ENCODE measurements at places on chromosomes 6 and 20. TPM values are rescaled to one million over a fixed set of nuclear protein-coding genes. Genes with fewer than 3 reads are reported as not detected.

MYB gene
- 6.9 TPM for total RNA-seq

WFDC9 gene
- total RNA-seq: not detected

CLDN20 gene
- not detected for total RNA-seq

ULBP2 gene
- 5.0 TPM for total RNA-seq

CLPSL2 gene
- total RNA-seq: not detected

MMP24 gene
- total RNA-seq: 0.38 TPM

ATP6V1G2 gene
- total RNA-seq: not detected

DUSP22 gene
- total RNA-seq: 49.9 TPM

MED20 gene
- 14.7 TPM for total RNA-seq

DNA sequence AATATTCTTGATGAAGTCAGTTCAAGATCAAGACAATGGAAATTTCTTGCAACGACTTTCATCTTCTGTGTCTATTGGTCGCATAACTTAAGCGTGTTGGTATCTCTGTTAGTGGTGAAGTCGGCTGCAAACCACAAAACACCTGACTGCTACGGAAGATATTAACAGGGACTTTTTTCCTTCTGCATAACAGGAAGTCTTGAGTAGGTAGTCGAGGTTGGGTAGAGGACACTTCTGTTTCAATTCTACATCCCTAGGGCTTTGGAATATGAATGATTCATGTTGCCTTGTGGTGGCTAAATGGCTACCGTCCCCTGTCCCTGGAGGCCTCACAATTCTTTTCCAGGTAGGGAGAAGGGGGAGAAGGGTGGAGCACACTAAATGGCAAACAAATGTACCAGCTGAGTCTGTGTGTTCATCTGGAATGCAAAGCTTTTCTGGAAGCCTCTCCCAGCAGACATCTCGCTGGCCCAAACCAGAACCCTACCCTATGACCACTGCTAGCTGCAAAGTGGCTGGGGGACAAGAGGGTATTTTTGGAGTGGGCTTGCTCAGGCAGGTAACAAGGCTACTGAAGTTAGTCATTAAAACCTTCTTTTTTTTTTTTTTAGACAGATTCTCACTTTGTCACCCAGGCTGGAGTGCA is 34.6 kb upstream of the NKX2-2 start:
- H3K27ac ChIP-seq: no peak overlapping the region
- no peaks in the 10 kb centered on the region for H3K4me1 ChIP-seq
- H3K27me3 ChIP-seq: no peaks in the 10 kb centered on the region
- H3K4me3 ChIP-seq: no peak overlapping the region

DNA sequence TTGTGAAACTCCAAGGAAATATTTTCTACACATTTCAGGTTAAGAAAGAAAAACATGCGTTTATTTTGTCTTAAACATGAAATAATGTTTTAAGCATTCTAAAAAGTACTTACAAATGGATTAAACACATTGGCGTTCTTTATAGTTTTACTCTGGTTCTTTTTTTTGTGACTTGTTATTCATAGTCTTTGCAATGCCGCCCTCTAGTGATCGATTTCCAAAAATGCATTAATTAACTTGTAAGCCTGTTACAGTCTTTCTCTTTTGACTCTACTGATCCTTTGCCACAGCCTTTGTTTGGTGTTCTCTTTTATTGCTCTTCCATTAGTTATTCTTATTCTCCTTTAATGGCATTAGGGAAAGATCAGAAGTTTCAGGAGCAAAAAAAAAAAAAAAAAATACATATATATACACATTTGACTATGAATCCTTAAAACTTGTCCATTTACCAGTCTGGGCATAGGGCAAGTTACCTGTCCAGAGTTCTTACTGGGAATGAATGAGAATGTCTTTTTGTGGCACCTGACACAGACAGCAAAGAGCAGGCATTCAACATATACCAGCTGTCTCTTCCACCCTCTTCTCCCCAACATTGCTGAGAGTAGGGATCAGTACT is 59.9 kb downstream of the MACROD2 start:
- no peaks in the 10 kb centered on the region for H3K27me3 ChIP-seq
- H3K4me3 ChIP-seq: no peak overlapping the region
- H3K36me3 ChIP-seq: no peaks in the 10 kb centered on the region
- H3K4me1 ChIP-seq: no peaks in the 10 kb centered on the region

DNA sequence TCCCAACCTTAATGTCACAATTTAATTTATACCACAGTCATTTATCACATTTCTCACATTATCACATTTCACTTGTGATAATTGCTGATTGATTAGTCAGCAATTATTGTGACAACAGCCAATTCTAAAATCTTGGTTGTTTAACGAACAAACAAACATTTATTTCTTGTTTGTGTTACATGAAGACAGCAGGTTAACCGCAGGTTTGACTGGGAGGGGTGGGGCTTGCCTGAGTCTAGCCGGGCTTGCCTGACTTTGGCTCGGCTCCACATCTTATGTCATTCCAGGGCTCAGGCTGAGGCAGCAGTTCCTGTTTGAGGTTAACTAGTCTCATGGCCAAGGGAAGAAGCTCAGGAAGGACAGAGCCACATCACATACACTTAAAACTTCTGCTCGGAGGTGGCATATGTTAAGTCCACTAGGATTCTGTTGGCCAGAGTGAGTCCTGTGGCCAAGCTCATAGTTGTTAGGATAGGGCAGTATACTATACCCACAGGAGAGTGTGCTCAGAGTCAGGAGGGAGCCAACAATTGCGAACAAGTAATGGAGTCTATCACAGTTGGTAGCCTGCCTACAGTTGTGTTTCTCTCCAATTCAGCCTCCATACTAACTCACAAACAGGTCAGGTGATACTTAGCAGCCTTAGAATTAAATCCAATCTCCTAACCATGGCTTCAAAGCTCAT is 90.0 kb upstream of the IFNGR1 start:
- no peaks in the 10 kb centered on the region for H3K36me3 ChIP-seq
- H3K27ac ChIP-seq: no peak overlapping the region
- no peak overlapping the region for H3K4me3 ChIP-seq
- peaks cover 12% of the 10 kb centered on the region for H3K4me1 ChIP-seq
- no peak for DNase-seq

DNA sequence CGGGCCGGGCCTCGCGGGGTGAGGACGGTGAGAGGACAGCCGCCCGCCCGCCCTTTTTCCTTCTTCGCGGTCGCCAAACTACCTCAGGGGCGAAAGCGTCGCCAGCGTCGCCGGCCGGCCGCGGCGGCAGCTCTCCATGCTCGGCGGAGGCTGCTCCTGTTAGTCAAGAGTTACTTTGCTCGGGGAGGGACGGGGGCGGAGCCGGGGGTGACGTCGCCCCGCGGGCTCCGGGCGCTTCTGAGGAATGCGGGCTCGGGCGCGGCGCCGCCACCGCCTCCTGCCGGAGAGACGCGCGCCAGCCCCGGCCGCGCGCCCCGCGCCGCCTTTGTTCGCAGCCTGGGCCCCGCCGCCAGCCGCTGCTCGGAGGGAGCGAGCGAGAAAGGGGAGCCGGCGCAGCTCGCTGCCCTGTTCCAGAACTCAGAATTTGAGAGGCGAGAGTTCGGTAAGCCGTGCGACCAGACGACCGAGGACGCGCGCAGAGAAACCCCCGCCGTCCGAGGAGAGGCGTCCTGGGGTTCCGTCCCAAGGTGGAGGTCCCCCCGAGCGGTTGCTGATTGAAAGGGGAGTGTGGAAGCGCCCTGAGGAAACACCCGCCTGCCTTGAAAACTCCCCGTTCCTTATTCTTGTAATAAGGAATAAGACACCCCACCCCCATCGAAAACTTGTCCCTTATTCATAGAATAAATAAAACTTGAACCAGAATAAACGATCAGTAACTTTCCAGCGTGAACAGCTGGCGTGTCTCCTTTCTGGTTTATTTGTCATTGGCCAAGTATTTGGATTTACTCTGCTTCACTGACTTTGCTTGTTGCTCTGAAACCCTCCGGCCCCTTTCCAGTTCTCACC is at the start of gene PTPRK:
PTPRK (minus strand) TSS at position 164 of the 846 bp plus-strand sequence. CDS start 241 bp downstream, outside the sequence.
- H3K4me3 ChIP-seq: peak within 1 kb of the TSS; percentile 49
- no peak for DNase-seq
- H3K27me3 ChIP-seq: peaks cover 30% of the 10 kb centered on the region
- H3K27ac ChIP-seq: peak within 1 kb of the TSS; percentile 92
- H3K4me1 ChIP-seq: peaks cover 12% of the 10 kb centered on the region
- no peaks in the 10 kb centered on the region for H3K36me3 ChIP-seq

DNA sequence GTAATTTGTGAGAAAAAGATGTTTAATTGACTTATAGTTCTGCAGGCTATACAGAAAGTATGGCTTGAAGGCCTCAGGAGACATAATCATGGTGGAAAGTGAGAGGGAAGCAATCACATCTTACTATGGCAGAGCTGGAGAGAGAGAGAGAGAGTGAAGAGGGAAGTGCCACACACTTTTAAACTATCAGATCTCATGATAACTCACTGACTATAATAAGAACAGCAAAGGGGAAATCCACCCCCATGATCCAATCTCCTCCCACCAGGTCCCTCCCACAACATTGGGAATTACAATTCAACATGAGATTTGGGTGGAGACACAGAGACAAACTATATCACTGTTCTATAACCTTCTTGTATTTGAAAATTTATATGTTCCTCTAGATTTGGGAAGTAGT is 117.2 kb upstream of the BMP5 start:
- DNase-seq: no peak
- no peaks in the 10 kb centered on the region for H3K4me1 ChIP-seq
- no peak overlapping the region for H3K4me3 ChIP-seq

DNA sequence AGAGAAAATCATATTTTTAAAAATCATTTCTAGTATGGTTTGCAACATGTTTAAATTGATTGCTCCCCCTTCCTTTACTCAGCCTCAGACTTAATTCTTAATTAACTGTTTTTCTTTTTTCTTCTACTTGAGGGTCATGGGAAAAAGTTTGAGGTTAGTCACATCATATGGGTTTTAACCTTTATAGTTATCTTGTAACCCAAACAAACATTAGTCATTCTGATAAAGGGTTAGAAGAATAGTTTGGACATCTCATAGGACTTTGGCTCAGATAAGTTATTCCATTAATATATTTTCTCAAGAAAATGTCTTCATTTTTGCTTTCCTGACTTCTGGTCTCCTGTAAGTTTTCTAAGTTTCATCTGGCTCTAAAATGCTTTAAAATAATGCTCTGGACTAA is 34.5 kb upstream of the TSPYL1 start:
- no peak for DNase-seq
- H3K4me1 ChIP-seq: no peaks in the 10 kb centered on the region
- H3K27ac ChIP-seq: no peak overlapping the region
- no peaks in the 10 kb centered on the region for H3K27me3 ChIP-seq

GRCh38 chr20:7196481-7196880 is 429.0 kb downstream of the BMP2 start:
- no peaks in the 10 kb centered on the region for H3K27me3 ChIP-seq
- H3K27ac ChIP-seq: no peak overlapping the region
- no peak for DNase-seq
- H3K4me3 ChIP-seq: no peak overlapping the region
- H3K36me3 ChIP-seq: no peaks in the 10 kb centered on the region
- H3K4me1 ChIP-seq: no peaks in the 10 kb centered on the region

- no peaks in the 10 kb centered on the region for H3K36me3 ChIP-seq
- H3K4me3 ChIP-seq: no peak overlapping the region
- H3K27me3 ChIP-seq: no peaks in the 10 kb centered on the region
- no peak for DNase-seq
- peaks cover 36% of the 10 kb centered on the region for H3K4me1 ChIP-seq
Measured at GRCh38 chr20:47464380-47465101, 37.1 kb upstream of the NCOA3 start.

- H3K4me3 ChIP-seq: peak overlapping the region; percentile 44
- no peaks in the 10 kb centered on the region for H3K36me3 ChIP-seq
- peak overlapping the region; percentile 55 for H3K27ac ChIP-seq
- H3K4me1 ChIP-seq: peaks cover 6% of the 10 kb centered on the region
- no peak for DNase-seq
Measured at GRCh38 chr6:27889628-27890444, 22.4 kb downstream of the OR2B2 start.

DNA sequence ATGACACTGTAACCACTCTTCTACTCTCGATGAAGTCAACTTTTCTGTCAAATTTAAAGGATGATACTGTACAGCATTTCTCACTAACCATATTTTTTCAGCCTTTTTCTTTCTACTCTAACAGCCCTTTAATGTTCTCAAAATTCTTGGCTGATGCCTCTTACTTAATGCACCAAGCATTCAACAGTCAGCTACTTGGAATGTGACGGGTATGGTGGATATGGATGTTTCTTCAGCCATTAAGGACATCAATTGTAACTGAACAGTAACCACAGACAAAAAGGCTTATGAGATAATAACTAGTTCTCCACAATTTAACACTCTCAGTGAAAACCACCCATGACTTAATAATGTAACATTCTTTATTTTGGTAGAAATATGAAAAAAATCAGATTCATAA is 467.2 kb upstream of the ZNF337 start:
- no peak for DNase-seq
- H3K4me3 ChIP-seq: no peak overlapping the region
- H3K4me1 ChIP-seq: no peaks in the 10 kb centered on the region
- H3K27ac ChIP-seq: no peak overlapping the region
- H3K36me3 ChIP-seq: no peaks in the 10 kb centered on the region

GRCh38 chr6:43737272-43738081 is 32.5 kb upstream of the VEGFA start:
- no peak overlapping the region for H3K4me3 ChIP-seq
- DNase-seq: no peak
- H3K27me3 ChIP-seq: no peaks in the 10 kb centered on the region
- peaks cover 13% of the 10 kb centered on the region for H3K4me1 ChIP-seq

- H3K36me3 ChIP-seq: no peaks in the 10 kb centered on the region
- DNase-seq: no peak
- no peaks in the 10 kb centered on the region for H3K4me1 ChIP-seq
- no peak overlapping the region for H3K27ac ChIP-seq
Measured at GRCh38 chr6:138618168-138618567, 118.9 kb upstream of the NHSL1 start.

- no peak overlapping the region for H3K27ac ChIP-seq
- peaks cover 18% of the 10 kb centered on the region for H3K4me1 ChIP-seq
- no peak overlapping the region for H3K4me3 ChIP-seq
- no peak for DNase-seq
Measured at GRCh38 chr20:51906049-51906448, 103.7 kb upstream of the SALL4 start.

DNA sequence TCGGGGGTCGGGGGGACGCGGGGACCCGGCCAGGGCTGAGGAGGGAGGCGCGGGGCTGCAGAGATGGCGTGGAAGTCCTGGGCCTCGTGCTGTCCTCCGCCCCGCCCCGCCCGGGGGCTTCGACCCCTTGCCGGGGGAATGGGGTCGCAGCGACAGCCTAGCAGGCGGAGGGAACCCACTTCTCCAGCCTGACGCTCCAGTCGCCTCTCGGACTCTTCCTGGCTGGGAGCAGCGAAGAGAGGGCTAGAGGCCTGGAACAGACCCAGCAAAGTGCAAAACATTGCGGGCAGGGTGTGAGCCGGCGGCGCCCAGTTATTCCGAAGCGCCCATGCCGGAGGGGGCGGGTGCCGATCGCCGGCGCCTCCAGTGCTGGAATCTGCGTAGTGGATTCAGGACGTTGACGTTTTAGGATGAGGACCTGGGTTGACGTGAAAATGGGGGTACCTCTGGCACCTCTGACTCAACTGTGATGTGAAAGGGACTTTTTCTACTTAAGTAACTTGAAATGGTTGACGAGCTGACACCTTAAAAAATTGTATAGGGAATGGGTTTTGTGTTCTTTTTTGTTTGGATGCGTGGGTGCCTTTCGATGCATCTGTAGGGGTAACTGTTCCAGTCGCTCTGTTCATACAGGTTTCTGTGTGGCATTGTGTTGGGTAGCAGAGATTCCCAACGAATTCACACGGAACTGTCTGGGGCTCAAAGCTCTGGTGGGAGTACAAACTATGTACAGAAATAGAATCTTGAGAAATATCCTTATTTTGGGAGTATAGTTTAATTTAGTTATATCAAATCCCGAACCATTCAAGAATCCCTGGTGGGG is 1.4 kb downstream of the SLC35F1 start:
- H3K36me3 ChIP-seq: no peaks in the 10 kb centered on the region
- H3K4me3 ChIP-seq: peak overlapping the region; percentile 73
- H3K4me1 ChIP-seq: peaks cover 24% of the 10 kb centered on the region

GRCh38 chr20:46555370-46555956 is 5.0 kb upstream of the OCSTAMP start:
- no peak overlapping the region for H3K27ac ChIP-seq
- DNase-seq: no peak
- peaks cover 9% of the 10 kb centered on the region for H3K27me3 ChIP-seq
- H3K36me3 ChIP-seq: no peaks in the 10 kb centered on the region
